ENCODE measurements at places on chromosomes 2 and 18.

GRCh38 chr2:233818639-233819621 lies 35.4 kb downstream of the HJURP start:
- no peak for DNase-seq

GRCh38 chr2:36165132-36165531 lies 190.4 kb upstream of the CRIM1 start:
- DNase-seq, result no peak

GRCh38 chr2:185137700-185138099 lies 539.4 kb downstream of the ZNF804A start:
- no peak for DNase-seq

DNA sequence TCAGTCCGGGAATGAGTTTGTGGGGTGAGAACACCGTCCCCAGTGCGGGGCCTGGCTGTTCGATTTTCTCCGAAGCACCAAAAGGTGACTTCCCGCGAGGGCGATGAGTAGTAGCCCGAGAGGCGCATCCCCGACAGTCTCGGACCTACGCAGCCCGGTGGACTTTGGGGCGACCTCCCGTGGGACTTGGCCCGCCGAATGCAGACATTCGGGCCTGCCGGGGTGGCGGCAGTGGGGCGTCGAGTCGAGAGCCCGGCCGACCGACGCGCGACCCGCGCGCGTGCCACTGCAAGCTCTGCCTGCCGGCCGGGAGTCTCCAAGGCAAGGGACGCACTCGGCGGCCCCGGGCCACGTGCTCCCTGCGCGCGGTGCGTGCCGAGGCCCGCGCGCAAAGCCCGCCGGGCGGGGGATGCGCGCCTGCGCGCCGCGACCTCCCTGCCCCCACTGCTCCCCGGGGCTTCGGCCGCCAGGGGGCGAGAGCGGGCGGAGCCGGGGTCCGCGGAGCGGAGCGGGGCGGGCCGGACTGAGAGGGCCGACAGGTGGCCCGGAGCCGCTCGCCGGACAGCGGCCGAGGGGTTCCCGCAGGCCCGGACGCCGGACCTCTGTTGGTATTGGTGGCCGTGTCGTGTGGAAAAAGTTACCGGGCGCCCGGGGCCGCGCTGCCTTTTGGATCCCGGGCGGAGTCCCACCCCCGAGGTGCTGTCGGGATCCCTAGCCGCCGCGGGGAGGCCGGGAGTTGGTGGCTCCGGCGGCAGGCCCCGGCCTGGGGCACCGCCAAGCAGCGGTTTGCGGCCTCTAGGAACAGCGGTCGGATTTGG lies 1.9 kb downstream of the PTMA start:
- DNase-seq, result peak; percentile 76

DNA sequence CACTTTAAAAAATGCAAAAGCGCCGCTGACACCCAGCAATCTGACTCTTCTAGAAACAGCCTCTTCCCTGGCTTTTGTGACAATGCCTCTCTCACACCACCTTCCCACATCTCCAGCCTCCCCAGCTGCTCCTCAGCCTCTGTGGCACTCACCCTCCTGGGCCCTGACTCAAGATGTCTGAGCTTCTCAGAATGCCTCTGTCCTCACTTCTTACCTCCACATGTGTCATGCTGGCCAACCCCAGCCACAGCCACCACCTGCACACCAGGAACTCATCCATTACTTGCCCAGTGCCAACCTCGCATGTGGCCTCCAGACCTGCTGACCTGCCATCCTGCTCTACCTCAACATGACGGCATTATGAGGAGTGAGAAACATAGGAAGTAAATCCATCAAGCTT lies 249.8 kb upstream of the RAB6C start:
- no peak for DNase-seq

DNA sequence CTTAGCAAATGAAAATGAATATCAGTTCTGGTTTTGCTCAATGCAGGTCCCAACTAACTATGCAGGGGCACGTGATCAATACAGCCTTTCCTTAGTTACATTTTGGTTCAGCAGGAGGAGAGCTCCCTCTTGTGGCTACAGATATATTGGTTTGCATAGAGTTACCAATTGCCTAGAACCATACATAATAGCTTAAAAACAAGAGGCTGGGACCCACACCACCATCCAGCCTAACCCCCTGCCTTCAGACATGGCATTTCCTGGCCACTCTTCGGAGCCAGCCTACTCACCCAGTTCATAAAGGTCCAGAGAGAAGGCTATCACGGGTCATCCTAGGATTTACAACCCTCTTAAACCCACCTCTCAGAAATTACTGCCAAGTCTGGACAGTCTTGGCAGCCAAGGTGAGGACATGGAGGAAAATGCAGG lies 10.5 kb downstream of the CCDC93 start:
- DNase-seq, result peak; percentile 87

- DNase-seq, result no peak
Measured at GRCh38 chr2:24239553-24239952, 64.7 kb downstream of the FAM228A start.

GRCh38 chr2:97747716-97748115 lies 34.3 kb downstream of the ZAP70 start:
- DNase-seq, result peak; percentile 45

DNA sequence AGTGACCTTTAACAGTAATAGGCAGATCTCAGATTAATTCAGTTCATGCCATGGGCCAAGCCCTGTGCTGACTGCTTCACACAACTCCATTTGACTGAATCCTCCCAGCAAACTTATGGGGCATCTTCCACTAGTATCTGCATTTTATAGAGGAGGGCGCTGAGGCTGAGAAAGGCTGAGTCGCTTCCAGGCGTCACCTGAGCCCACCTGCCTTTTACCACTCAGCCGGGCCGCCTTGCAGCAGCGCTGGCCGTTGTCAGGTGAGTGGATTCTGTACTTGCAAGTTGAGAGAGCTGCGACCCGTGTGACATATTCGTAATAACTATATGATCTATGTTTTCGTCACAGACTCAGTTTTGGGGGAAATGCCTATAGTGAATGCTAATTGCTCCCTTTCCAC lies 59.3 kb upstream of the B3GNT7 start:
- DNase-seq, result no peak

GRCh38 chr2:1572638-1573037 lies 159.4 kb downstream of the TPO start:
- DNase-seq, result peak; percentile 92

DNA sequence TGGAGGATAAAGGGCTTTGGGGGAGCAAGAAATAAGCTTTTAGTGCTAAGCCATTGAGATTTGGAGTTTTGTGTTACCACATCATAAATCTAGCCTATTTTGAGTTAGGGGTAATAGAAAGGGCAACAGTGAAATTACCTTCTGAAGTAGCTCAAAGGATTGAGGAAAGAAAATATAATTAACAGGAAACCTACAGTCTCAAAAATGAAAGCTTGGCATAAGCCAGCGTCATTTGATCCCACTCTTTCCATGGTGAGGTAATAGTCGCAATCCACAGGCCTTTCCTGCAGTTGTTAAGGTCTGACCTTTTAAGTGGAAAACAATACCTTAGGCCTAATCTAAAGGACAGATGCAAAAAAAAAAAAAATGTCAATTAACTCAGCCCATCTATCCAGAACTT lies 182.7 kb downstream of the UXS1 start:
- DNase-seq, result no peak

DNA sequence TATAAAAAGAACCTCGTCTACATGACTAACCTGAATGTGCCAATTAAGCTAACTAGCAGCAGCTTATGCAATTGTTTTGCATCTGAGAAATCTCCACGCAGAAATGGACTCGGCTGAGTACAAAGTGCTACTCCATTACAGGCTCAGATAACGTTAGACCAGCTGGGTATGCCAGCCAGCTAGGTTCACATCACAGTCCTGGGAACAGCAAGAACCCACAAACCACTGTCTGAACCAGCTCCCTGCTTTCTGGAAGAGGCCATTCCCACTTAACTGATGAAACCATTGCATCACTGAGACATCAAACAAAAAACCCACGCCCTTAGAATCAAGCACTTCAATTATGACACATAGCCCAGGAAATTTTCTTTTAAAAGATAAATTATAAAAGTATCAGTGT lies 202.7 kb downstream of the CYRIA start:
- no peak for DNase-seq
